ENCODE measurements at places on chromosomes 6 and 20.

- no peak for DNase-seq
Measured at GRCh38 chr20:53748176-53748575, 154.5 kb upstream of the ZNF217 start.

DNA sequence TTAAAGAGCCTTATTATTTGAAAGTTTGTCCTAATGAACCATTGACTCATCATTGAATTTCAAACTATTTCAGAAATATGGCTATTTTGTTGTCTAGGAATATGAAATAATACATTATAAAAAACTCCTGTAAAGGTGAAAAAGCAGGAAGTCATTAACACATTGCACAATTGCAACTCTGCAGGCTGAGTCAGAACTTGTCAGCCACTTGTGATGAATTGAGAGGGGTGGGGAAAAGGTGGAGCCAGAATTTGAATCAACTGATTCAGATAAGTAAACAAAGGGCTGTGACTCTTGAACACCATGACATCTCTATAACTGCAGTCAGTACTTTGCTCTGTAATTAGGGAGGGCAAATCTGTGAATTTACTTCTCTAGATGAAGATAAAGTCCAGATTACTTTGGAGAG lies 6.0 kb downstream of the C6orf141 start:
- DNase-seq: no peak

DNA sequence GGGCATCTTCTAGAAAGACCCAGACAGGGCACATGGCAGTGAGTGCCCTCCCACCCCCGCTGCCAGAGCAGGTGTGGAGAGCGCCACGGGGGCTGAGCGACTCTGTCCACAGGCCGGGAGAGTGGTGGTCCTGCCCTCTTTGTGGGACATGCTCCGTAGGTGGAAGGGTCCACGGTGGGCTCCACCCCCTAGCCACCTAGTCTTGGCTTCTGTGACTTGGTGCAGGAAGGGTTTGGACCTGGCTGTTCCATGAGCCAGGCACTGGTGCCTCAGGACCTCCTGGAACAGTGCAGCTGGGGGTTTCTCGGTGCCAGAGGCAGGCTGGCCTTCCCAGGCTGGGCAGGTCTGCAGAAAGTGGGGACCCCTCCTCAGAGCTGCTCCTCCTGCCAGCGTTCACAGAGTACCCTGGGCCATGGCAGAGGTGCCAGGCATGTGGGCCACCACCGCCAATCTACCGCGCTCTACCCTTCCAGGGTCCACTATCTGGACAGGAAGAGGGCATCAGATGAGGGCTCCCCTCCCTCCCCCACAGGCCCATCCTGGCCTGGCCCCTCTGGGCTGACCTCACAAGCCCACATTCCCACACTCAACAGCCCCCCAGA lies 23.0 kb downstream of the SLCO4A1 start:
- no peak for DNase-seq

GRCh38 chr20:63471981-63472831 lies at the start of gene KCNQ2:
Gene KCNQ2, minus strand, starts transcription at chr20:63472655. Its CDS starts 192 bp downstream, at chr20:63472463.
- peak; percentile 60 for DNase-seq

DNA sequence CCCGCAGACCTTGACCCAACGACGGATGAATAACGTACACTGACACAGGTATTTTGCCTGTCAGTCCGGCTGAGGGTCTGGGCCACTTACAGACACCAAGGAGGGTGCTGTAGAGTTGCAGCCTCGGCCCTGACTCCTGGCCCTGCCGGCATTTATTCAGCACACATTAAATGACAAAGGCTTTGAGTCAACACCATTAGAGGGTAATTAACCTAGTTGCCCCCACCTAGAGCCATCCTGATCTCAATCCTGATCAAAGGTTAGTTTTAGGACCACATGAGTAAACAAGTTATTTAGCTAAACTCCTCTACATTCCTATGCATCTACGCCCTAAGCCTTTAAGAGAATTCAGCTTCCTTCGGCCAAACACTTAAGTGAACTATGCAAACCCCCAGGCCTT lies 11.9 kb upstream of the PM20D2 start:
- no peak for DNase-seq

- no peak for DNase-seq
Measured at GRCh38 chr6:3819161-3820110, 29.7 kb upstream of the FAM50B start.

GRCh38 chr6:100084991-100085364 lies 91.0 kb upstream of the MCHR2 start:
- no peak for DNase-seq

DNA sequence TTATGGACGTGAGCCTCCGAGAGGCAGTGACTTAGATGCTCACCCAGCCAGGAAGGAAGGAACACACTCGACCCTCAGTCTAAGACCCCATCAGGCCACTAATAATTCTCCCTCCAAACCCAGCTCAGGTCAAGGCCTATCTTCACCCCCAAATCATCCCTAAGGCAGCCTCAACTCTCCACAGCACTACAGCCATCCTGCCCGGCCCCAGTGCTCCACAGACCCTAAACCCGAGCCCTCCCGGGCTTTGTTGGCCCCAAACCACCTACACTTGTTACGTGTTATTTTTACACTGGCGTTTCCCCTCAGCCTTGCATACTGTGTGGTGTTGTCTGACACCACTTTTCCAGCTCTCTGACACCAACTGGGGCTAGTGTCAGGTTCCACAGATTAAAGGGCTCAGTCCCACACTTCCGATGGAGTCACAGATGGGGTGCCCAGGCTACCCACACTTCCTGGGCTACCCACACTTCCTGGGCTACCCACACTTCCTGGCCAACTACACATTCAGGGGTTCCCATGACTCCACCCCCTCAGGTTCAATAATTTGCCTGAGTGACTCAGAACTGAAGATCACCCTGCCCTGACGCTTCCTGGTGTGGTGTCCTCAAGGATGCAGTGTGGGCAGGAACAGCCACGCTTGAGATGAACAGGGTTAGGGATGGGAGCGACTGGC lies 25.3 kb downstream of the RBCK1 start:
- DNase-seq: no peak

DNA sequence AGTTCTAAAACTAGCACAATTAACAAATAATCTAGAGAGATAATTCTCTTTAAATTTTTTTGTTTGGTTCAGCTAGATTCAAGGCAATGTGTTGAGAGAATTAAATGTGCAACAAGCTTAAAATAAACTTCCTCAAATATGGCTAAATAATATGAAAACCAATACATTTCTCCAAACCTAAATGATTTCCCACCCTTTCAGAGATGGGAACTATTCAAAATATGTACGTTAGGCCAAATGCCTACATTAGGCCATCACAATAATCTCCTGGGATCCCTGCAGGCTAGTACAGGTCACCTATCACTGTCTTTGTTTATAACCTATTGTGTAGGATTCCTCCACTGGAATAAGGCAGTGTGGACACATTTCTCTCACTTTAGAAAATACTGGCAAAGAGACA lies 1.7 kb downstream of the FAXC start:
- no peak for DNase-seq

DNA sequence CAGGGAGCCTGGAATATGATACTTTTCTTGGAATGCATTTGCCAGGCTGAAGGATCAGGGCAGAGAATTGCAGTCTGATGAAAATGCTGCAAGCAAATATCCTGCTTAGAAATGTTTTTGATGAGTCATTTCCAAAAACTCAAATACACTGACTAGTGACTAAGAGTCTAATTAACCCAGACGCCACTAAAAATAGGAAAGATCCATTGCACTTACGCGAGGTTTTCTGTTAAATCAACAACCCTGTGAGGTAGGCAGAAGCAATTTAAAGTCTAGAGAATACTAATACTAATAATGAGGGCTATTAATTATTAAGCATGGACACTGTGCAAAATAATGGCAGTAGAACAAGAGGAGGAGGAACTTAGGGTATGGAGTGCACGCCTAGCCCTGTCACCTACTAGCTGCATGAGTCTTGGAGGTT lies 130.1 kb upstream of the DOK5 start:
- DNase-seq: no peak

All from NCI-H2171 treated with DMSO at 0.1 percent for 48 hours (cell line).